Activated CD4-positive, CD25-positive, alpha-beta regulatory T cell (primary cell): ENCODE measurements at places on chromosomes 7 and 10.
A peak's percentile ranks its signal among the peaks of the same experiment; 100 is the strongest.

GRCh38 chr10:124342136-124342820 lies 76.4 kb downstream of the OAT start:
- no peak for DNase-seq

DNA sequence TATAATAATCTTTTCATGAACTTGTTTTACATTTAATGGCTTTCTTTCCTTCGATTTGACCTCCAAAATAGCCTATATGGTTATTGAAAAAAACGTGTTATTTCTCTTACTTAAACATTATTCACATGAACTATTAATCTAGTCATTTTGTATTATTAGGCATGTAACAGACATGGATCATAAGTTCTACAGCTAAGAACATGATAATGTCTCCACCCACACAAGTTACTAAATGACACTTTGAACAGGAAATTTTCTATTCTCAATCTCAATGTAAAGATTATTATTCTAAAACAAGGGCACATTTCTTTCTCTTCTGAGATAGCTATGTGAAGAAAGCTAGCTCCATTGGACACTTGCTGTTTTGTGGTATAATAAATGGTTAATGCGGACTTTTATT lies 10.0 kb downstream of the LAMB4 start:
- DNase-seq, result no peak

- DNase-seq, result no peak
These were observed 229.2 kb downstream of the WDR11 start for GRCh38 chr10:121080281-121080891.

GRCh38 chr10:12181065-12181775 lies 14.5 kb downstream of the NUDT5 start:
- peak; percentile 56 for DNase-seq

DNA sequence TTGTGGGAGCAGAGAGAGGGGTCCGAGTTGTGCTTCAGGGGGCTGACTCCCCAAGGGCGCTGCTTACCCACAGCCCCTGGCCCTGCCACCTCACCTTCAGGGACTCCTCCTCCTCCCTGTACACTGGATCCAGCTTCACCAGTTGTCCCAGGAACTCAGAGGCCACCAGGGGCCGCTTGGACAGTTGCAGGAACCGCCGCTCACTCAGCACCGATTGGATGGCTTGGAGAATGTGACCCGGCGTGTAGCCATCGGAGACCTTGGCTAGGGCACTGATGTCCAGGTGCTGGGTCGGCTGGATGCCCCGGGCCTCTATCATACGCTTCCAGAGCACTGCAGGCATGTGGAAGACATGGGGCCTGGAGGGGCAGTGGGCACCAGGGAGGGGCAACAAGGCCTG lies 4.5 kb upstream of the ASB10 start:
- DNase-seq, result no peak

DNA sequence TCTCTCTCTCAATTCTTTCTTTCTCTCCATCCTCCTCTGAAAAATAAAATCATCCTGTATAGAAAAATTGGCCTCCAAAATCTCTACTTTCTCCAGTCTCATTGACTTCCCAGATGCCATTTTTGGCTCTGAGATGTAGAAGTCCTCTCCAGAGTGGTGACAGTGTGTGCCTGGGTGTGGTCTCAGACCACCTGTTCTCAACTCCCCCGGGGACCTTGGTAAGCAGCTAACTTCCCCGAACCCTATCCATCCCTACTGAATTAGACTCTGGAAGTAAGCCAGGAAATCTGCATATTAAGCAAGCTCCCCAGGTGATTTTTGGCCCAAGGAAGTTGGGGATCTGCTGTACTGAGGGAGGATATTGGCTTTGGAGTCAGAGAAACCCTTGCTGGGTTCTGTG lies 120.5 kb downstream of the WDR11 start:
- no peak for DNase-seq

DNA sequence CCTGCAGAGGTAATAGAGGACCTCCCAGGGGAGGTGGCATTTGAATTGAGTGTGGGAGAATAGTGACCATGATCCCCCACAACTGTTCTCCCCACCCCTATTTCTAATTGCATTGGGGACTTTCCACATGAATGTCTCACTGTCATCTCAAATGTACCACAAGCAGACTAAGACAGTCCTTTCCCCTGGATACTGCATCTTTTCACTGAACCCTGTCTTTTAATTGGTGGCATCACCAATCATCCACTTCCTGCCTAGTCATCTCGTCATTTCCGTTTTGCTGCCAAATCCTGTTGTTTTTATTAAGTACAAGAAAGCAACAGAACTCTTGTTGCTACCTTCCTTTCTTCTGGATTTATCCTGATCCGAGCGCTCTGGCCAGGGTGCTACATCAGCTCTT lies 120.3 kb downstream of the NRP1 start:
- no peak for DNase-seq
